ENCODE measurements at places on chromosomes 12 and 14.
A peak's percentile ranks its signal among the peaks of the same experiment; 100 is the strongest.

GRCh38 chr12:40103043-40103442, 2.8 kb downstream of the SLC2A13 start:
- DNase-seq: no peak

DNA sequence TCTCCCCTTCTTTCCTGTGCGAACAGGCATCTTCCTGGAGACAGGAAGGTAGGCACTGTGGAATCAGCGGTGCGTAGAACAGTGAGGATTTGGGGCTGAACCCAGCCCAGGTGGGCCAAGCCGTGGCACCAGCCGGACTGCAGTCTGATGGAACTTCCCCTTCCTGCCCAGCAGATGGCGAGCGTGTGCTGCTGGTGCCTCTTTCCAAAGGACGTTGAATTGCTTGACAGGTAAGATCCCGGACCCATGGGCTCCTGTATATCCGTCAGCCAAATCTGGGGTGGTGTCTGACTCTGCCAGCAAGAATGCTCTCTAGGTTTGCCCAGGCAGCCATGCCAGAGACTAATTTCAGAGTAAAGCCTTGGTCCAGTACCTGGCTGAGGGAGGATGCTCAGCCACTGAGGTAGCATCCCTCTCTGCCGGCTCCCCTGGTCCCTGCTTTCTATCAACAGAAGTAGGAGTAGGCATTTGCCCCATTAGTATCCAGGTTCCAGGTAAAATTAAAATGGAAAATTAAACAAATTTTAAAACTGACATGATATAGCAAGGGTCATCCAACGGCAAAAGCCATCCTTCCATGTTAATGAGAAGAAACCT, 21.1 kb upstream of the KCNA5 start:
- DNase-seq: no peak

GRCh38 chr14:74594606-74595005, 17.4 kb downstream of the LTBP2 start:
- DNase-seq: no peak

GRCh38 chr14:63388766-63389431, 70.2 kb upstream of the GPHB5 start:
- peak; percentile 4 for DNase-seq

- no peak for DNase-seq
Measured at GRCh38 chr12:103326190-103326589, 169.6 kb downstream of the C12orf42 start.

- no peak for DNase-seq
Measured at GRCh38 chr12:95951515-95951914, 8.4 kb downstream of the AMDHD1 start.

DNA sequence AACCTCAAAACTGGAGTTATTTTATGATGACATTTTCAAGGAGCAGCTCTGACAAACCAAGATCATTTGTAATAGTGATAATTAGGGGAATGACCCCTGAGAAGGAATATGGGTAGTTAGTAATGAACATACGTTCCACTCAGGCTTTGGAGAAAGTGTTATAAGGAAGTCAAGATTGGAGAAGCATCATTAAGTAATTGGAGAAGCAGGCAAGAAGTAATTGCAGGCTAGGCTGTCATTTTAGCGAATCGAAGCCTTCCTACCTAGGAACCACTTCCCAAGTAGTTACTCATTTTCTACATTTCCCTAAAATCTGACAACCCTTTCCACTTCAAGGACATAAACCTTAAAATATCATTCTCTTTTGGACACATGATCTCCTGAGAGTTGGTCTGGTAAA, 1.2 kb downstream of the EDDM3B start:
- DNase-seq: no peak

DNA sequence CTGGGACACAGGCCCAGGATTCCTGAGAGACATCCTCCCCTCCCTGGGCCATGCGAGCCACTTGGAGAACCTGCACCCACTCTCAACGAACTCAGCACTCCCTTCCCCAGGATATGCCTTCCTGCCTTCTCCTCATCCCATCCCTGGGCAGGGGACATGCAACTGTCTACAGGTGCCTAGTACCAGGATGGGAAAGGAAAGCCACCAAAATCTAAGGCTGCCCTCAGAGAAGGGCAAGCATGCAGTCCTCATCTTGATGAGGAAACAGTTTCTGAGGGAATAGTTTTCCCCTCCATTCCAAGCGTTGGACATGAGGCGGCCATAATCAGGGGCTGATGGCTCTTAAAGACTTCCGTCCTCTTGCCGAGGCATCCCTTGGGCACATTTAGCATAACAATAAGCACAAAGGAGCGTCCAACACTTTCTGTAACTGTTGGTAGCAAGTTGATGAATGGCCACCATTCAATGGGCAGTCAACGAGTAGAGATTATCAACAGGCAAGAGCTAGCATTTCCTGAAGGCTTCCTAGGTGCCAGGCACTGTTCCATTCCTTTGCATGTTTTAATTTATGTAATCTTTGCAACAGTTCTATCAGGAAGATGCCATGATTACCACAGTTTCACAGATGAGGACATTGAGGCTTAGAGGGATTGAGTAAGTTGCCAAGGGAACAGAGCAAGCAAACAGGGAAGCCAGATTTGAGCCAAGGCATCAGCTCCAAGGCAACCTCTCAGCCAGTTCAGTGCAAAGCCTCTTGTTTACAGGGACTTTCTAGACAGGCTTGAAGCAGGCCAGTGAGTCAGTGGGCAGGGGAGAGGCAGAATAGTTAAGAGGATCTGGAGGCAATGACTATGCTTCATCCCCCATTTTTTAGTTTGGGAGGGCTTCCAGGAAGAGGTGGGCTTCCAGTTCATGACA, 105.1 kb downstream of the SINHCAF start:
- DNase-seq: no peak

DNA sequence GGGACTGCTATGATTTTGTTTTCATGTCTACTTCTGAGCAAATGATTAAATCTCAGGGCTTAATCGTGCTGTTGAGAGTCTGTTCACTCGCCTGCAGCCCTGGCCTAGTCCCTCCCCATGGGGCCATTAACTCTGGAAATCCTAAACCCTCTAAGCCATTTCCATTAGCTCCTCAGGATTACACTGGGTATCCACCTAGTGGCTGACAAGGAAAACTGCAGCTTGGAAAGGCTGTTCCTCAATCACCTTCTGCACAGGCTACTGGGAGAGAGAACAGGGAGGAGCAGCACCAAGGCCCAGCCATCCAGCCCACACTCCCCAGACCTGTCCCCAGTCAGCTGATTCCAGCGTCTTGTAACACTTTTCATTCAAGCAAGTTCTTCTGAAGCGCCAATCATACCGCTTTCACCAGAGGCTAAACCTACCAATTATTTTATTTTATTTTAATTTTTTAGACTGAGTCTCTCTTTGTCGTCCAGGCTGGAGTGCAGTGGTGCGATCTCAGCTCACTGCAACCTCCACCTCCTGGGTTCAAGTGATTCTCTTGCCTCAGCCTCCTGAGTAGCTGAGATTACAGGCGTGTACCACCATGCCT, 48.7 kb downstream of the NEUROD4 start:
- DNase-seq: peak; percentile 10

DNA sequence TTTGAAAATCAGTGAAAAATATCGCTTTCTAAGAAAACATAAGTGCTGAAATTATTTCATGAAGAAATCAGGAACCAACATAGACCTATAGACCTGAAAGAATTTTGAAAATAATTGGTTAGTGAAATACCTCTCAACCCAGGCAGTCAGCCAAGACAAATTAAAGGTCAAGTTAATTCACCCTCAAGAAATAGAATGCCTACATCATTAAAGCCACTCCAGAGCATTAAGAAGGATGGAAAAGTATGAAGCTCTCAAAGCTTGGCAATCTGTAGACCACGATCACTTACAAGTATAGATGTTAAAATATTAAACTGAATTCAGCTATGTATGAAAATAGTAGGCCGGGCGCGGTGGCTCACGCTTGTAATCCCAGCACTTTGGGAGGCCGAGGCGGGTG, 48.3 kb downstream of the SFSWAP start:
- DNase-seq: no peak

DNA sequence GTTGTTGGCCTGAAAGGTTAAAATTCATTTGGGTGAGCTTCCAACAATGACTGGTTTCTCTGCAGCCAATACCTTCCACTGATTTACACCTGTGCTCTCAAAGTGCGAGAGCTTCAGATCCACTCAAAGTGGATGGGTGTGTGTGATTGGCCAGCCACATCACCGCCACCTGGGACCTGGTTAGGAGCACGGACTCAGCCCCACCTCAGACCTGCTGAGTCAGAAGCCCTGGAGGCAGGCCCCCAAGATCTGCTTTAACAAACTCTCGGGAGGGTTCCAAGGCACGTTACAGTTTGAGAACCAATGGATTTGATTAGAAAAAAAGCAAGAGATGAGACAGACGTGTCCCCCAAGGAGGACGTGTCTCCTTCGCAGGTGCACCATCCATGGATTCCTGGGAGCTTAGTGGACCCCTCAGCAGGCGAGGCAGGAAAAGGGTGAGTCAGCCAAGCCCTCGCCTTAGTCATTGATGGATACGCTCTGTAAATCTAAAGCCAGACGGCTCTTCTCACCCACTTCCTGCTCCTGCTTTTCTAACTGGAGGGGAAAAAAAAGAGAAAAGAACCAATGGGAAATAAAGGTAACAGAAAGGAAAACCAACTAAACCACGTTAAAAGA, 24.5 kb downstream of the FZD10 start:
- peak; percentile 42 for DNase-seq
